ENCODE measurements at places on chromosomes 7 and 10.
A peak's percentile ranks its signal among the peaks of the same experiment; 100 is the strongest.

DNA sequence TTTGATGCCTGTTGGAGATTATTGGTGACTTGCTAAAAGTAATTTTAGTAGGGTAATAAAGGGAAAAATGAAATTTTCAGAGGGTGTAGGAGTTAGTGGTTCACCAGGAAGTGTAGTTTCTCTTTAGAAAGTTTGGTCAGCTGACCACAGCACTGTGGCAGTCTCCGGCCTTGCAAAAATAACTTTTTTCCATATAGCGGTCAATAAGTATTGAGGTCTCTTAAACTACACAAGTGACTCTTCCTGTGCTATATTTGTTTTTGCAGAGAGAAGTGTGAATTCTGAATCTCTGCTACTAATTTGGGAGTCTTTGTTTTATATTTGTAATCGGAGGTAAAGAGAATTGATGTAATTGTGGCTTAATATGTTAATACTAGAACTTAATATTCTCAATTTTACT is 24.3 kb downstream of the PTPN12 start:
- H3K36me3 ChIP-seq = no peaks in the 10 kb centered on the region
- no peak overlapping the region for H3K27ac ChIP-seq
- no peaks in the 10 kb centered on the region for H3K27me3 ChIP-seq
- DNase-seq = no peak

GRCh38 chr10:19577381-19577780 is 238.9 kb upstream of the PLXDC2 start:
- H3K27ac ChIP-seq = no peak overlapping the region
- no peaks in the 10 kb centered on the region for H3K36me3 ChIP-seq
- H3K4me1 ChIP-seq = no peaks in the 10 kb centered on the region
- H3K4me3 ChIP-seq = no peak overlapping the region

GRCh38 chr10:91907033-91907594 is 2.2 kb downstream of the FGFBP3 start:
- no peak overlapping the region for H3K27ac ChIP-seq
- no peak for DNase-seq
- peaks cover 14% of the 10 kb centered on the region for H3K4me1 ChIP-seq
- H3K36me3 ChIP-seq = no peaks in the 10 kb centered on the region
- H3K27me3 ChIP-seq = no peaks in the 10 kb centered on the region

- no peaks in the 10 kb centered on the region for H3K36me3 ChIP-seq
- H3K27me3 ChIP-seq = no peaks in the 10 kb centered on the region
- H3K4me1 ChIP-seq = no peaks in the 10 kb centered on the region
- no peak overlapping the region for H3K27ac ChIP-seq
- no peak overlapping the region for H3K4me3 ChIP-seq
Measured at GRCh38 chr7:34158368-34159153, 253.2 kb downstream of the BMPER start.

DNA sequence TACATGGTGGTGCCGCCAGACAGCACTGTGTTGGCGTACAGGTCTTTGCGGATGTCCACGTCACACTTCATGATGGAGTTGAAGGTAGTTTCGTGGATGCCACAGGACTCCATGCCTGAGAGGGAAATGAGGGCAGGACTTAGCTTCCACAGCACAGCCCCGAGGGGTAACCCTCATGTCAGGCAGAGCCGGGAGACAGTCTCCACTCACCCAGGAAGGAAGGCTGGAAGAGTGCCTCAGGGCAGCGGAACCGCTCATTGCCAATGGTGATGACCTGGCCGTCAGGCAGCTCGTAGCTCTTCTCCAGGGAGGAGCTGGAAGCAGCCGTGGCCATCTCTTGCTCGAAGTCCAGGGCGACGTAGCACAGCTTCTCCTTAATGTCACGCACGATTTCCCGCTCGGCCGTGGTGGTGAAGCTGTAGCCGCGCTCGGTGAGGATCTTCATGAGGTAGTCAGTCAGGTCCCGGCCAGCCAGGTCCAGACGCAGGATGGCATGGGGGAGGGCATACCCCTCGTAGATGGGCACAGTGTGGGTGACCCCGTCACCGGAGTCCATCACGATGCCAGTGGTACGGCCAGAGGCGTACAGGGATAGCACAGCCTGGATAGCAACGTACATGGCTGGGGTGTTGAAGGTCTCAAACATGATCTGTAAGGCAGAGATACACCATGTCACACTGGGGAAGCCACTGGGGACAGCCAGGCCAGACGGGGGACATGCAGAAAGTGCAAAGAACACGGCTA is 104.6 kb upstream of the TNRC18 start:
- H3K27ac ChIP-seq = peak overlapping the region; percentile 99
- H3K4me1 ChIP-seq = peaks cover 38% of the 10 kb centered on the region
- peaks cover 52% of the 10 kb centered on the region for H3K36me3 ChIP-seq
- peak overlapping the region; percentile 99 for H3K4me3 ChIP-seq
- peak; percentile 58 for DNase-seq

- H3K4me3 ChIP-seq = no peak overlapping the region
- H3K36me3 ChIP-seq = no peaks in the 10 kb centered on the region
- H3K27ac ChIP-seq = no peak overlapping the region
Measured at GRCh38 chr7:115827305-115828045, 203.1 kb downstream of the TFEC start.

DNA sequence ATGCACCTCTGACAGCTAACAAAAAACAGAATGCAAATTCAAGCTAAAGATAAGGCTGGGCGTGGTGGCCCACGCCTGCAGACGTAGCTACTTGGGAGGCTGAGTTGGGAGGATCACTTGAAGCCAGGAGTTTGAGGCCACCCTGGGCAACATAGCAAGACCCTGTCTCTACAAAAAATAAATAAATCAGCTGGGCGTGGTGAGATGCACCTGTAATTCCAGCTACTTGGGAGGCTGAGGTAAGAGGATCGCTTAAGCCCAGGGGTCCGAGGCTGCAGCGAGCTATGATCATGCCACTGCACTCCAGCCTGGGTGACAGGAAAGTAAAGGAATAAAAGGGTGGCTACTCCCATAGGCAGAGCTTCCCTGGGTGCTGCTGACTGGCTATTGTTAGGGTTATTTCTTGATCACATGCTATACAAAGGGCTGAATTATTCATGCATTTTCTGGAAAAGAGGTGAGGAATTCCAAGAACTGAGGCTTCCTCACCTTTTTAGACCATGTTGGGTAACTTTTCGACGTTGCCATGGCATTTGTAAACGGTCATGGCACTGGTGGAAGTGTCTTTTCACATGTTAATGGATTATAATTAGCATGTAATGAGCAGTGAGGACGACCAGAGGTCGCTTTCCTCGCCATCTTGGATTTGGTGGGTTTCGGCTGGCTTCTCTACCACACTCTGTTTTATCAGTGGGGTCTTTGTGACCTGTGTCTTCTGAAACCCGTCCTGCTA is 6.9 kb upstream of the PSMG3 start:
- DNase-seq = no peak
- H3K27me3 ChIP-seq = no peaks in the 10 kb centered on the region
- H3K4me1 ChIP-seq = peaks cover 1% of the 10 kb centered on the region
- no peak overlapping the region for H3K4me3 ChIP-seq
- H3K27ac ChIP-seq = no peak overlapping the region

- H3K4me1 ChIP-seq = no peaks in the 10 kb centered on the region
- DNase-seq = no peak
- 0 out of 2 replicates have a peak, but pooled peaks cover 3% of the 10 kb centered on the region for H3K27me3 ChIP-seq
Measured at GRCh38 chr10:99551616-99552015, 18.9 kb downstream of the NKX2-3 start.

- no peaks in the 10 kb centered on the region for H3K36me3 ChIP-seq
- H3K27ac ChIP-seq = no peak overlapping the region
- DNase-seq = no peak
- no peaks in the 10 kb centered on the region for H3K4me1 ChIP-seq
Measured at GRCh38 chr7:79953130-79953529, 181.5 kb upstream of the GNAI1 start.

DNA sequence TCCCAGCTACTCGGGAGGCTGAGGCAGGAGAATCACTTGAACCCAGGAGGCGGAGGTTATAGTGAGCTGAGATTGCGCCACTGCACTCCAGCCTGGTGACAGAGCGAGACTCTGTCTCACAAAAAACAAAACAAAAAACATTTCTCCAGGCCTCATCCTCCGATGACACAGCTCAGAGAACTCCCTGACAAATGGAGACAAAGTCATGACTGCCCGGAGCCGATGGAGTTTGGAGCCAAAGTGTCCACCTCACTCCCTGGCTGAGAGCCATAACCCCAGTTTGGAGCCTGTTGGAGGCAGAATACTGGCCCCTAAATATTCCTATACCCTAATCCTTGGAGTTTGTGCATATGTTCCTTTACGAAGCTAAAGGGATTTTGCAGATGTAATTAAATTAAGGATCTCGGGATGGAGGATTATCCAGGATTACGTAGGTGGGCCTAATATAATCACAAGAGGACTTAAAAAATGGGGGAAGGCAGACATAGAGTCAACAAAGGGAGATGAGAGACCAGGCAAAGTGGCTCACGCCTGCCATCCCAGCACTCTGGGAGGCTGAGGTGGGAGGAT is 22.7 kb downstream of the SSC4D start:
- H3K4me1 ChIP-seq = peaks cover 8% of the 10 kb centered on the region
- H3K27me3 ChIP-seq = no peaks in the 10 kb centered on the region
- H3K27ac ChIP-seq = no peak overlapping the region
- no peak for DNase-seq

DNA sequence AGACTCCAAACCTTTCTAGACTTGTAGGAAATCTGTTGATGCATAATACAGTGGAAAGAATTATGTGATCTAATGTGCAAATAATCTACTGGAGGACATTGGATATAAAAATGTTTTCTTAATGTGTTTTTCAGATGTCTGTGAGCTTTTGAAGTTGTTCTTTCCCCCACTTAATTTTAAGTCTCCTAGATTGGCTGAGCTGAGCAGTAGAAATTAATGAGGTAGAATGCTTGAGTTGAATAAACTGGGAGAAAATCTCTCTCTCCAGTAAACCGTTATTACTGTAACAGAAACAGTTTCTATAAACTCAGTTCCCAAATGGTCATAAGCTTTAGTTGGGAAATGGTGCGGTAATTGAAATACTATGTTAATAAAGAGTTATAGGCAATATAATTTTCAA is 15.7 kb downstream of the CSGALNACT2 start:
- H3K4me3 ChIP-seq = no peak overlapping the region
- no peaks in the 10 kb centered on the region for H3K4me1 ChIP-seq
- no peak for DNase-seq
- H3K27me3 ChIP-seq = no peaks in the 10 kb centered on the region
- H3K27ac ChIP-seq = no peak overlapping the region
- no peaks in the 10 kb centered on the region for H3K36me3 ChIP-seq

DNA sequence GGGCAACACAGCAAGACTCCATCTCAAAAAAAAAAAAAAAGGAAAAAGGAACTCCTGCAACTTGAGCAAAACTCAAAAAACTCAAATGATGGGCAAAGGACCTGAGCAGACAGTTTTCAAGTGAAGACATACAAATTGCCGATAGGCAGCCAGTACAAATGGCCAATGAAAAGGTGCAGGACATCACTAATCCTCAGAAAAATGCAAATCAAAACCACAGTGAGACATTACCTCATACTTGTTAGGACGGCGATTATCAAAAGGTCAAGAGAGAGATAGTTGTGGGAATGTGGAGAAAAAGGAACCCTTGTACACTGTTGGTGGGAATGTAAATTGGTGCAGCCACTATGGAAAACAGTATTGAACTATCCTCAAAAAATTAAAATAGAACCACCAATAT is 16.8 kb downstream of the SVOPL start:
- no peaks in the 10 kb centered on the region for H3K27me3 ChIP-seq
- no peak overlapping the region for H3K27ac ChIP-seq
- H3K4me1 ChIP-seq = no peaks in the 10 kb centered on the region
- H3K36me3 ChIP-seq = no peaks in the 10 kb centered on the region
- no peak overlapping the region for H3K4me3 ChIP-seq

GRCh38 chr10:123583639-123584418 is 82.3 kb upstream of the GPR26 start:
- H3K27me3 ChIP-seq = no peaks in the 10 kb centered on the region
- DNase-seq = peak; percentile 45
- no peaks in the 10 kb centered on the region for H3K4me1 ChIP-seq
- H3K36me3 ChIP-seq = no peaks in the 10 kb centered on the region
- no peak overlapping the region for H3K27ac ChIP-seq

GRCh38 chr7:120274899-120275298 is 1.9 kb downstream of the KCND2 start:
- no peaks in the 10 kb centered on the region for H3K36me3 ChIP-seq
- no peak overlapping the region for H3K27ac ChIP-seq
- no peak for DNase-seq

GRCh38 chr10:31574577-31574976 is 255.6 kb downstream of the ZEB1 start:
- DNase-seq = no peak
- H3K27ac ChIP-seq = no peak overlapping the region
- H3K36me3 ChIP-seq = no peaks in the 10 kb centered on the region

DNA sequence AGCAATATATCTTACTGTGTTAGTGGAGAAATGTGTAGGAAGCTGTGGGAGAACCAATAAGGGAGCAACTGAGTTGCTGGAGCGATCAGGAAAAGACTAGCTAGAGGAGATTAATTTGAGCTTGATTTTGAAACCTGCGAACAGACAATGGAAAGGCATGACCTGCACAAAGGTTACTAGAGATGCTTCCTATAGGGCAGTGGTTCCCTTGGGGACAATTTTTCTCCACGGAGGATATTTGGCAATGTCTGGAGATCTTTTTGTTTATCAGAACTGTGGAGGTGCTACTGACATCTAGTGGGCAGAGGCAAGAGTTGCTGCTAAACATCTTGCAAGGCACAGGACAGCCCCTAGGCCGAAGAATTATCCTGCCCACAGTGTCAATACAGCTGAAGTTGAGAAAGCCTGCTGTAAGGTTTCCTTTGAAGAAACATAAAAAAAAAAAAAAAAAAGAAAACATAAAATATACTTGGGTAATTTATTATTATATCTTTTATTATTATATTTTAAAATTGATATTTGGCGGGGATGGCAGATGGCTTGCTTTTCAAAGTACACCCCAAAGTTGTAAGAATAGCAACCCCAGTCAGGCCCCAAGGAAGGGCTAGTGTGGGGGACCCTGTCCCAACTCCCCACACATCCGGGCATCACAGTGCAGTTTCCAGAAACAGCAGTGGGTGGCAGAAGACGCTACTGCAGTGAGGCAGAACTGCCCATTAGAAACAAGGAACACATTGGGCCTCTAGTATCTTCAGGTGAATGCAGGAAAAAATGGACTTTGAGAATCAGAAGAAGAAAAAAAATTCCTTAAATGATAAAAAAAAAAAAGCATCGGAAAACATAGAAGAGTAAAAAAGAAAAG is 481.6 kb downstream of the SH2D4B start:
- H3K4me3 ChIP-seq = no peak overlapping the region
- H3K4me1 ChIP-seq = no peaks in the 10 kb centered on the region

GRCh38 chr7:38796626-38797501 is 112.1 kb downstream of the VPS41 start:
- no peaks in the 10 kb centered on the region for H3K27me3 ChIP-seq
- no peaks in the 10 kb centered on the region for H3K36me3 ChIP-seq
- no peaks in the 10 kb centered on the region for H3K4me1 ChIP-seq
- DNase-seq = peak; percentile 77
- H3K4me3 ChIP-seq = no peak overlapping the region
- H3K27ac ChIP-seq = no peak overlapping the region

DNA sequence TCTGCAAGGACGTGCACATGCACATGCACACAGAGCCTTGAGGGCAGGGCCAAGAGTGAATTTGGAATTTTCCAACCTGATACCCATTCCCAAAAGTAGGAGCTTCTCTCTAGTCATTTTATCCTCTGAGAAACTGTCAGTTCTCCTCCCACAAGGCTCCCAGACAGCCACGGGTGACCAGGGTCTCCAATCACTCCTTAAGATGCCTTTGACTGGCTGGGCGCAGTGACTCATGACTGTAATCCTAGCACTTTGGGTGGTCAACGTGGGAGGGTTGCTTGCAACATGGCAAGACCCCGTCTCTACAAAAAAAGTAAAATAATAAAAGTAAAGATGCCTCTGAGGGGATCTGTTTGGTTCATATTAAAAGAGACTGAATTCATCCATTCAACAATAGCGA is 13.2 kb downstream of the SCD start:
- no peak overlapping the region for H3K4me3 ChIP-seq
- H3K27me3 ChIP-seq = no peaks in the 10 kb centered on the region
- DNase-seq = no peak
- H3K36me3 ChIP-seq = peaks cover 65% of the 10 kb centered on the region

Measured in Karpas-422 (cell line).